GM12878 (cell line): ENCODE measurements at places on chromosomes 5 and 9.

DNA sequence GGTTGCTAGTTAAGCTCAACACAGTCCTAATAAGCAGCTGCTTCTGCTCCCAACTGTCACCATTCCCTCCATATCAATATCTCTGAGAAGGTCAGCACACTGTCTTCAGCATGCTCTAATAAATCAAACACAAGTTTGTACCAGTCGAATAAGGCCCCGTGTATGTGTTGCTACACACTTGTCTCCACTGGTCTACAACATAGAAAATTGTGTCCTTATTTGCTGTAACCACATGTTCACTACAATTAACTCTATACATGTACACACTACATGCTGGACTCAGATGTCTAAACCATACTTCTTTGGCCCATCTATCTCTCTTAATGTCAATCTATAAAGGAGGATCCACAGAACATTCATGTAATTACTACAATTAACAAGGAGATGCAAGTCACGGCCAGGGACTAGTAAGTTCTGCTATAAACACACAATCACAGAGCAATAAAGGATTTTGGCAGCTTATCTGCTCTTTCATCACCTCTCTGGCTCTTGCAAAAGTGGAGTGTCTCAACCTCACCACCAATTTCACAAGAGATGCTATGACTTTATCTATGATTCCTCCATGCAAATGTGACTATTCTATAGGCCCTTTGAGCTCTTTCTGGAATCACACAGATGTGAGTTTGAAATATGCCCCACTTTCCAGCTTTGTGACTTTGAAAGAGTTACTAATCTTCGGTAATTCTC is 143.9 kb downstream of the SEMA5A start:
- DNase-seq = no peak

DNA sequence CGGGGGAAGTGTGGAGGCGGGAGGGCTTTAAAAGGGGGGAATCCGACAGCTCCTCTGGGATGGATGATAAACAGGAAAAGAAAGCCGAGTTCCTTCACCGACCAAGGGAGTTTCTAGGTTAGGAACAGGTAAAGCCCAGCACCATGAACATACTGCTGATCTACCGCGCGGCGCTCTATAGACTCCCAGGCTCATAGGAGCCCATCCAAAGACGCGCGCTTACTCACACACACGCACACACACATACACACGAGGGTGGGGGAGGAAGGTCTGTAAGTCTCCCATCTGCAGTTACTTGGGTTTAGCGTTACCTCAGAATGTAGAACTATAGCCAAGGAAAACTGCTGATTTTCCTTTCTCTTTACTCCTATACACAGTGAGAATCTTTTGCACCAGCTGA is 2.6 kb upstream of the GABRB2 start:
- no peak for DNase-seq

- DNase-seq = no peak
Measured at GRCh38 chr9:23615569-23615968, 210.5 kb downstream of the ELAVL2 start.

- peak; percentile 38 for DNase-seq
Measured at GRCh38 chr5:139251281-139251687, 42.3 kb upstream of the MATR3 start.

GRCh38 chr9:21817176-21817575 is 14.7 kb downstream of the MTAP start:
- DNase-seq = no peak

DNA sequence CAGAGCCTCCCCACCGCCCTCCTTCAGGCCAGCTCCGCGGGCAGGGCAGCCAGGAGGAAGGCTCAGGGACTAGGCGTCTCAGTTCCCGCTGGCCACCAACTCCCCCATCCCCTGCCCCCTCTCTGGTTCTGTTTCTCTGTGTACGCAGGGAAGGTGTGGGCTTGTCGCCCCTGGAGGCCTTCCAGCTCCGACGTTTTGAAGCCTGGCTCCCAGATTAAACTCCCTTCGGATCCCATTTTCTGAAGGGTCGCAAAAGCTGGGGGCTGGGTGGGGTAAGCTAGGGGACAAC is 346 bp downstream of the ATOX1 start:
- DNase-seq = no peak

DNA sequence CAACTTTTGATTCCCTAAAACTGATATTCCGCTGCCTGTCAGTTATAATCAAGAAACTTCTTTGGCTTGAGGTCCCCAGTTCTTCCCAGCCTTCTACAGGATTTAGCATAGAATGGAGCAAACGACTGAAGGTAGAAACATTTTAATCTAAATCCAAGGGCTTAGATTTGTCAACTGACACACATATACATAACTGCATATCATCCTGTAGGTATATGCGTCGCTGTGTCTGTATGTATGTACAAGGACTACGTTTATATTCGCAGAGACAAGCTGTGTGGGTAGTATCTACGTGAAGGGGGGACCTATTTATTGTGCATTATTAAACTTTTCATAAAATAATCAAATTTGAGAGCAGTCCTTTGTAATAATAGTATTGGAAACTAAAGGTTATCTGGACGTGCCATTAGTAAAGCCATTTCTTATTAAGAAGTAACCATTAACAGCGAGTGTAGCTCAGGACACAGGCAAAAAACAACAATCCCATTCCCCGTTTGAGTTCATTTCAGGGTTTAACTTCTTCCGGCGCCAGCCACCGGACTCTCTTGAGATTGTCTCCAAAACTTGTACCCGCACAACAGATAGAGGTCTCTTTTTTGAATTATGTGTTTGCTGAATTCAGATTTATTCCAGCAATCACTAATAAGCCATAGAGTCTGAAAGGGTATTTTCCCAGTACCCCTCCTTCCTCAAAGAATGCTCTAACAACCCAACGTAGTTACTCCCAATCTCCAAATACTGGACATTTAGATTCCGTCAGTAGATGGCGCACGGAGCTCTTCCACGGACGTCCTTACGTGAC is 2.1 kb upstream of the MLLT3 start:
- peak; percentile 80 for DNase-seq

- DNase-seq = no peak
Measured at GRCh38 chr5:19900269-19900668, 87.7 kb downstream of the CDH18 start.

DNA sequence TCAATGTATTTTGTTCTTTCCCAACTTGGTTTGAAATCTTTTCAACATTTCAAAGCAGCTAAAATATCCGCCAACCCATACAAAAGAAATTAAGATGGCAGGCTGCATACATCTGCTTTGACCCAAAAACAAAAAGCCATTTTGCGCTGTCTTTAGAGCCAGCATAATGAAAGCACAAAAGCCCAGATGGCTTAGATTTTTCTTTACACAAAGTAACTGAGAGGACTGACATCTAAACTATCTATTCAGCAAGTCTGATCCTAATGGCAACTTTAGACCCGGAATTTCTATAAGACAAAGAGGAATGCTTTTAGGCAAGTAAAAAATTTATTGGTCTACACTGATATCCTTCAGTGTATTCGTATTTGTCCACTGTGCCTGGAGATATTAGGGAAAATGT is 86.3 kb downstream of the MYO10 start:
- no peak for DNase-seq

- no peak for DNase-seq
Measured at GRCh38 chr5:176388003-176388443, 375 bp downstream of the NOP16 start.

DNA sequence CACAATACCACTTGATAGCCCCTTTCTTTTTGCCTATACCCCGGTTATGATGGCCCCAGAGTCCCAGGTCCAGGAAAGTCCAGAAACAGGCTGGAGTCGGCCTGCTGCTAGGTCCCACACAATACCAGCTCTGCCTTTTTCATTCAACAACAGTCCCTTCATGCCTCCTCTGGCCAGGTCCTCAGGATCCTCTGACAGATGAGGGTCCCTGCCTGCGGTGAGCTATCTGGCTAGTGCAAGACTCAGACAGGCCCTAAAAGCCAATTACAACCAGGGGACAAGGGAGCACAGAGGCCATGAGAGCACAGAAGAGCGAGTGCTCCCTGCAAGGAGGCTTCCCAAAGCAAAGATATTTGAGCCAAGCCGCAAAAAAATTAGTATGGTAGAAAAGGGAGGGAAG is 84.8 kb upstream of the ZBTB43 start:
- DNase-seq = no peak

DNA sequence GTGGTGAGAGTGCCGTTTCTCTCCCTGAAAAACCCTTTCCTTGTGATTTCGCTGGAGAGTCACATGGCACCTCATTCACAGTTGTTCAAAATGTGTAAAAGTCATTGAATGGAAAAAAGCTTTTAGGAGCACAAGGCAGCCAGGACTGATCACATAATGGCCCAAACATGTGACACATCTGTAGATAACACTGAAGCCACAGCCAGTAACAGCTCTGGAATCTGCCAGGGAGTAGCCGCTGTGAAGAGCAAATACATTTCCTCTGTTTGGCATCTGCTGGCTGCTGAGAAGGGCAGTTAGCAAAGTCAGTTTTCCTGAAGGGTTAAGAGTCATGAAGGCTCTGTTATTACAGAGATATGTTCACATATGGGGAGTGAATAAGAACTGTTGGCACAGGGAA is 271.8 kb downstream of the NNT start:
- no peak for DNase-seq
